NCI-H187 (cell line): ENCODE measurements at places on chromosomes 11 and 22.

GRCh38 chr11:18722293-18722637, 3.7 kb downstream of the IGSF22 start:
- DNase-seq = no peak

DNA sequence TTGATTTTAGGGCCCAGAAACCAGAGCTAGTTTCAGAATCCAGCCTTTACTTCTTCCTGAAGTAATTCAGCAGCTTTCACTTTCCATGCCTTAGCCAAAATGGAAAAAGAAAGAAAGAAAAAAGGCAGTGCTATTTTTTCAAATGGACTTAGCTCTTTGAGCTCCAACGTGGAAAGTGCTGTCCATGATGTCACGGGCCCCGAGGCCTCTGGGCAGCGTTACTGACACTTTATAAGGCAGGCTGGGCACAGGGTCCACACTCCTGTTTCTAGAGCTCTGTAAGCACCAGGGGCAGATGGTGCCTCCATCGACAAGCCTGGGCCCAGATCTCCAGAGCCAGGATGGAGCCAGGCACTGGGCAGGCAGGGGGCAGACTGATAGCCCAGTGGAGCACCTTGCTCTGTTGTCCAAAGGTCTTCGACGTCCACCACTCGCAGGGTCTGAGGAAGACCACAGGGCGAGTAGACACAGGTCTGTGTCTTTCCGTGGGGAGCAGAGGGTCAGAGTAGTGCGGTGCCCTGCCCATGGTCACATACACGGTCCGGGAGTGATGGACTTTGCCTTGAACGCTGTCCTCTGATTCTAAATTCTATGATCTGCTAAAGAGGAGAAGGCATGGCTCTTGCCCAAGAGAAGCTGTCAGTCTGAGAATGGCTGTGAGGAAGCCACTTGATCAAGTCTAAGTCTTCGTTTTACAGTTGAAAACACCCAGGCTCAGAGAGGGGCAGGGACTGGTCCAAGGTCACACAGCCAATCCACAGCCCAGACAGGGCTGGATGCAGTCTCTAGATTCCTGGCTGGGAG, 22.0 kb upstream of the WNT11 start:
- no peak for DNase-seq

GRCh38 chr11:61587951-61588727, 7.3 kb upstream of the SYT7 start:
- DNase-seq = peak; percentile 64

DNA sequence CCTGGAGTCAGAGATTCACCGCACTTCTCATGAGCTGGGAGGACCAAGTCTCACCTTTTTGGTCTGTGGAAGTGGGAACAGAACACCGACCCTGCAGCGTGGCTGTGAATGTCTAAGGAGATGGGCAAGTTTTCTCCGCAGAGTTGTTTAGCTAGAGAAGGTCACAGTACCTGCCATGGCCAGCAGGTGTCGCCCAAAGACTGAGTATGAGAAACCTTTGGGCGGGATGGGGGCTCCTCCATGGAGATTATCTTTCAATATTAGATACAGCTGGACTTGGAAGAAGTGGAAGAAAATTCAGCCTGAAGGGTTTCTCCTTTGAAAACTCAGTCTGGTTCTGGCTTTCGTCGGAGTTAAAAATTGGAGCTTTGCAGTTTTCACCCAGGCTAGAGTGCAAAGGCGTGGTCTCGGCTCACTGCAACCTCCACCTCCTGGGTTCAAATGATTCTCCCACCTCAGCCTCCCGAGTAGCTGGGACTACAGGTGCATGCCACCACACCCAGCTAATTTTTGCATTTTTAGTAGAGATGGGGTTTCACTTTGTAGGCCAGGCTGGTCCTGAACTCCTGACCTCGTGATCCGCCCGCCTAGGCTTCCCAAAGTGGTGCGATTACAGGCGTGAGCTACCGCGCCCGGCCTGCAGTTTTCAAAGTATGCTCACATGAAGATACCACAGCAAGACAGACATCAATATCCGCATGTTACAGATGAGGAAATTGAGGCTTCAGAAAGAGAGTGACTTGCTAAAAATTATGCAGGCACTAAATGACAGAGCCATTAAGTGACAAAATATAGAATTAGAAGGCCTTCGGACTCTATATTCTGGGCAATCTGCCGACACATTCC, 10.7 kb upstream of the DSCAML1 start:
- DNase-seq = peak; percentile 33

- DNase-seq = no peak
Observed at GRCh38 chr22:36640106-36640672, 63.4 kb downstream of the CACNG2 start.

DNA sequence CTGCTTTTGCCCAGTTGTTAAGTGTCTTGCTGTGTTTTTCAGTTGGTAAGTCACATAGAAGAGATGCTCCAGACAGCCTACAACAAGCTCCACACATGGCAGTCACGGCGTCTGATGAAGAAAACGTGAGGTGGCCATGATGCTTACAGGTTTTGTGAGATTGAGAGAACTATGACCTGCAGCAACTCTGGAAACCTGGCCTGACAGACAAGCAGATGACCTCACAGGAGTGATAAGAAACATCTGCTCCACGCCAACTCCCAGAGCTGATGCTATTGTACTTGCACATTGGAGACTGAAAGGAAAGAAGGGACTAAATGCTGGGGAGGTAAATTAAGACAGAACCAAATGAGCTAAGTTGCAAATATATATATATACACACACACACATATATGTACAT, 28.6 kb upstream of the LDHA start:
- DNase-seq = no peak

GRCh38 chr11:128499613-128500253, 87.6 kb downstream of the ETS1 start:
- DNase-seq = no peak

- no peak for DNase-seq
Observed at GRCh38 chr11:18046116-18046777, at the start of gene TPH1. Gene TPH1 (minus strand): TSS chr11:18046269. CDS start chr11:18040762, 5,507 bp downstream.

DNA sequence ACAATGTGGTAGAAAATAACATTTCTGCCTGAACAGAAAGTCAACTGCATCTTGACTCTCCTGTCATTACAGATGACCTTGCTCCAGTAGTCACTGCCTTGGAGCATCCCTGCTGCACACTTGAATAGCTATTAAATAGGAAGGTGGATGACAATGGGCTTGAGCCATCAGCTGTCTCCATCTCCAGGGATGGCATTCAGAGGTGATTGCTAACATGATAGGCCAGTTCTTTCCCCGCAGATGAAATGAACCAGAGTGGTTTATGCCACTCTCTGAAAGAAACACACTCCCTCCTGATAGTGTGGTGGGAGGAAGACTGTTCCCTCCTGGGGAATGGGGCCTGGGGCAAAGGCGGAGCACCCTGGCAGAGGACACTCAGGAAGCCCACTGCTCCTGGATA, 57.1 kb upstream of the OLFML1 start:
- no peak for DNase-seq

GRCh38 chr22:37549704-37550059, 10.6 kb upstream of the CDC42EP1 start:
- DNase-seq = no peak

DNA sequence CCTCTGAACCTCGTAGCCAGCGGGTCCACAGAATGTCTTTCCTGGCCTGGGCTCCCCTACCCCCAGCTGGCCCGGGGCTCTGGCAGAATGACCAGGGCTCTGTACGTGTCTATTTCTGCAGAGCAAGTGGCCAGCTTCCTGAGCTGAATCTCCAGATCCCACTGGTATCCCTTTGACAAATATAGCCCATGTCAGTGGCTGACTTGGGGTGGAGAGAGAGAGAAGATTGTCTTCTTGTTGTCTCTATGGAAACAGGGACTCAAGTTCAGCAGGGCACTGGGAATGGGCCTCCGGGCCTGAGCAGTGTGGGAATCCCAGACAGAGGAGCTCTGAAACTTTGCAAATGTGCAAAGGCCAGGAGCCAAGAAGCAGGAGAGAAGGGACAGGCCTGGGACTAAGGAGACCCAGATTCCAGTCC, 33.9 kb downstream of the ANO1 start:
- DNase-seq = no peak

- no peak for DNase-seq
Observed at GRCh38 chr22:42938449-42938848, 76.5 kb downstream of the PACSIN2 start.

- no peak for DNase-seq
Observed at GRCh38 chr11:110373051-110373702, 56.6 kb upstream of the FDX1 start.

GRCh38 chr11:114354076-114354475, 46.2 kb downstream of the C11orf71 start:
- DNase-seq = no peak

DNA sequence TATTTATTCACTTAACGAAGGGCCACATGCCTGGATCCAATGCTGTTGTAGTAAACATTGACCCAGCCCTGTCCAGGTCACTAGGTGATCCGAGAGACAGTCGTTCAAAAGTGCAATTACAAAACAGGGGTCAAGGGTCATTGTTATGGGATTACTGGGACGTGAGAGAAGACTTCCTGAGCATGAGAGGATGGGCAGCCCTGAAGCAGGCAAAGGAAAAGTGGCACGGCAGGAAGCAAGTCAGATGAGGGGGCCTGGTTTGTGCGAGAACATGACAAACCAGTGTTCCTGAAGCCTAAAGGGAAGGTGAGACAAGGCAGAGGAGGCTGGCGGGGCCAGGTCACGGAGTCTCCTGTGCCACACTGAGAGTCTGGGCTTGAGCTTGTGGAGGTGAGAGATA, 15.8 kb upstream of the MMP20 start:
- no peak for DNase-seq

GRCh38 chr22:41845380-41846267, 12.7 kb downstream of the SREBF2 start:
- DNase-seq = no peak

DNA sequence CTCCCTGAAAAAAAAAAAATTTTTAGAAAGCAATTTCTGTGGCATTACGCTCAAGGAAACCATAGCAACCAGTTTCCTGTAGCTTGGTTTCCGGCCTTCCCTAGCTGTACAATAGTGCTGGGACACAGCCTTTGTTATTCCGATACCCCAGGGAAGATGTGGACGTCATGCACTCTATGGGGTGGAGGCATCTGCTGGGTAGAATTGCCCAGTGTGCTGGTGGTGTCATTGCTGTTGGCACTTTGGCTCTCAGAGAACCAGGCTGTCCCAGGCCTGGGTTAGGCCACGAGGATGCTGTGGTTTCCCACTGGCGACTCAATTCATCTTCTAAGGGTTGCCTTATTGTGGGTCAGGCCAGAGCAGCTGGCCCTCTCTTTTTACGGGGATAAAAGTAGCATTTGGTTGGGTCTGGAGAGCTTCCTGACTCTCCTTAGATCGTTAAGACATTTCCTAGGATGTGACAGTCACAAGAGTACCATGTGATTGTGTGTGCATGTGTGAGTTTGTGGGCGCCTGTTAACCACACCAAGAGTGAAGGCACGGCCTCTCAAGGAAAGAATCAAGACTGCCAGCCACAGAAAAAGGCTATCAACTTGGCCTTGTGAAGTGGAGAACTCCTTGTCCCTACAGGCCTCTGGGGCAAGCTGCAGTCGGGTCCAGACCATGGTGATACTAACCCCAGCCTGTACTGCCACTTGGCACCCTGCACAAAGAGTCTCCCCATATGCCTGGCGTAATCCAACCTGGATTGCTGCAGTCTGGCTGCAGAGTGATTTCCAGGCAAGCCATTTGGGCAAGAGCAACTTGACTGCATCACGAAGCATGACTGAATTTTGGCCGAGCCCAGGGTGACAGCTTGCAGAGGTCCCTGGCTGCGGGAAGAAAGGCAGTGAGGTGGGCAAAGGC, 35.9 kb upstream of the NAV2 start:
- DNase-seq = no peak

DNA sequence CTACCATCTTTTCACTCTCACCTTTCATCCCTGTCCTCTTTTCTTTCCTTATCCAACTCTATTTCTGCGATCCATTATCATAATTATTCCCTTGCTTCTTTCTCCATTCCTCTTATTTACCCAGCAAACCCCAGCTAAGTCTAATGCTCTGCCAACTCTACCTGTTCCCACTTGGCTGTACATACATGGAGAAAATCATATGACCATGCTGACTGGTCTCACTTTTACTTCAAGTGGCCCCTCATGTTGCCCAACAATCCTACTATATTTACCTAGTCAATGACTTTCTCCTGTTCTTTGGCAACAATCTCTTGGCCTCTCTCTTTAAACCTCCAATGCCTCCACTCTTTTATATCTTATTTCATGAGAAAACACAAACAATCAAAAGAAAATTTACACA, 94.1 kb downstream of the USP35 start:
- DNase-seq = no peak

DNA sequence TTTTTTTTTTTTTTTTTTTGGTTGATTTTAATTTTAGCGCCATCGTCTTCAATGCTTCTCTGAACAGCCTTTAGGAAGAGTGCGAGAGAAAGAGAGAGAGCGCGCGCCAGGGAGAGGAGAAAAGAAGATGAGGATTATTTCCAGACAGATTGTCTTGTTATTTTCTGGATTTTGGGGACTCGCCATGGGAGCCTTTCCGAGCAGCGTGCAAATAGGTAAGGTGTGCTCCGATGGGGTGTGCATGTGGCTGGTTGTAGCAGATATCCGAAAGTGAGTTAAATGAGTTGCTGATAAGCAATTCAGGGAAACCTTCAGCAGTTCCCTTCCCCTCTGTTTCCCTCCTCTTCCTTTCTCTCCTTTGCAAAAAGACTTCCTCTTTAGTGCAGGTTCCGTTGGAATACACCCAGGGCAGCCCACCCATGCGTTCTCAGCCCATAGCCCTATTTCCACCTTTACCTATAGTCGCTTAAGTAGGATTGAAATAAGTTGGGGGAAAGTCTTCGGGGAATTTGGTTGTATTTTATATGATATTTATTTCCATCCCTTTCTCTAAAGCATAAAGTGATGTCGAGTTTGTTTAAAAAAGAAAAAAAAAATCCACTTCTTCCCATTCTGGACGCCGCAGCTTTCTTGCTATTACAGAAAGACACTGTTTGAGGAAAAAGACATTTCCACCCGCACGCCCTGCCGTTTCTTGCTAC, 1.1 kb downstream of the GRIA4 start:
- DNase-seq = no peak

GRCh38 chr11:122099374-122100036, 16.5 kb downstream of the BLID start:
- DNase-seq = peak; percentile 73

- DNase-seq = no peak
Observed at GRCh38 chr11:107961480-107961879, 33.2 kb downstream of the RAB39A start.

GRCh38 chr22:44179196-44179988, 1.3 kb upstream of the PARVG start:
- DNase-seq = no peak
